Brain (organoid and tissue), 16 donors: ENCODE measurements at places on chromosomes 1 and 21.

GRCh38 chr1:112872551-112872962, 83.4 kb downstream of the SLC16A1 start:
- DNase-seq, result no peak

DNA sequence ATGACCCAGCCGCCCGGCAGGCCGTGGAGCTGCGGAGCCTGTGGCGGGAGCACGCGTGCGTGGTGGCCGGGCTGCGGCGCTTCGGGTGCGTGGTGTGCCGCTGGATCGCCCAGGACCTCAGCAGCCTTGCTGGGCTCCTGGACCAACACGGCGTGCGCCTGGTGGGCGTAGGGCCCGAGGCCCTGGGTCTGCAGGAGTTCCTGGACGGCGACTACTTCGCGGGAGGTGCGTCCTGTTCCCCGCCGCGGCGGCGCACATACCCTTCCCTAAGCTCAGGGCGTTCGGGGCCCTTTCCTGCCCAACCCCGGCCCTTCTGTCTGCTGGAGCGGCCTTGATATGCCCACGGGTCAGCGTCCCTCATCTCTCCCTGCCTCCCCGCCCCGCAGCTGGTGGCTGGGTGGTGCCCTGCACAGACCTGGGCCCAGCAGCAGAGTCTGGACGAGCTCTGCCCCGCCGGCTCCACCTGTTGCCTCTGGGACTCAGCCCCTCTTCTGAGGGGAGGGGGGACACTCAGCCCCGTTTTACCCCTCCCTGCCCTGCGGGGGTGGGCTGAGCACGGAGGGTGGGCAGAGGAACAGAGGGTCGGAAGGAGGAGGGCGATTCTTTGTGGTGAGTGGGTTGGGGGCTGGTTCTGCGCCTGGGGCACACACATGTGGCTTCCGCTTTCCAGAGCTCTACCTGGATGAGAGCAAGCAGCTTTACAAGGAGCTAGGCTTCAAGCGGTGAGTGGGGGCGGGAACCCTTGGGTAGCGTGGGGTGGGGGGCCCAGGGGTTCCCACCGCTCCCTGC, 688 bp downstream of the PRXL2B start:
- DNase-seq, result peak; percentile 25

GRCh38 chr1:166270476-166271150, 103.8 kb upstream of the FAM78B start:
- no peak for DNase-seq

DNA sequence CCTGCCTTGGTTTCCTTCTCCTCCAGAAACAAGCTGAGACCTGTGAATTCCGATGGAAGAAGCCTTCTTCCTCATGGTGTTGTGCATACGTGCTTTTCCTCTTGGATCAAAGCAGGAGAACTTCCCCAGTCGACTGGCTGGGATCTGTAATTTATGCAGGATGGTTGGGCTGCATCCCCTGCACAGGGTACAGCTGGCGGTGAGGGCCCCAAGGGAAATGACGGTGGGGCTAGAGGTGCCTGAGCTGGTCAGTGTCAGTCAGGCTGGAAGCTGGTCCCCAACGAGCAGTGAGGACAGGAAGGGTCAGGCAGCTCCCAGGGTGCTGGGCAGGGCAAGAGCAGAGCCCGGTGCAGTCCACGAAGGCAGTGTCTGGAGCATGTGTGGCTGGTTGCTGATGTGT, 106.7 kb downstream of the CNIH3 start:
- DNase-seq, result no peak

- DNase-seq, result no peak
Measured at GRCh38 chr1:47676311-47677054, 238.6 kb downstream of the FOXD2 start.

DNA sequence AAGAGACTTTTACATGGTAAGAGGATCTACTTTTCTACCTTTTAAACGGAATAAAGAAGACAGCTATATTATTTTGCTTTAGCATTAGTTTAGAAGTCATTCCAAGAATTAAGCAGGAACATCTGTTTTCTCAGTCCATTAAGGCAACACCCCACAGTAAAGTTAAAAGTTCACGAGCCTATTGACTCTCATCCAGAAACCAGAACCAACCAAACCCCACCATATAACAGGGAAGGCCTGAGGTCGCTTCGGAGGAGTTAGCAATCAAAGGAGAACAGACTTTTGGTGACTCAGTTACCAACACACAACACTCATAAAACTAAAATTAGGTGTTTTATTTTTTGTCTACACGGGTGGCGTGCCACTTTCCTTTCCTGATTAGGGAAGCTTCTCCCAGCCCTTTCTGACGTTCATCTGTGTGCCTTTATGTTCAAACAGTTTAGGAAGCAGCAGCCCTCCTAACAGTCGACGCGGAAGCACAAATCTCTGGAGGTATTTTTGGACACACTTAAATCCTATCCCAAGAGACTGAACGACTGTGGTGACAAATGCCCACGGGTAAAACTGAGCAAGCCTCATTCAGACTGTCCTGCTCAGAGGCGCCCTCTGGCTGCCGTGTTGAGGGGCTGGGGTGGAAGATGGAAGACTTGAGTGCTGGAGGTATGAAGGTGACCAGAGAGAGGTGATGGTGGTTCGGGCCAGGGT, 8.6 kb upstream of the PLA2G2C start:
- DNase-seq, result peak; percentile 33

DNA sequence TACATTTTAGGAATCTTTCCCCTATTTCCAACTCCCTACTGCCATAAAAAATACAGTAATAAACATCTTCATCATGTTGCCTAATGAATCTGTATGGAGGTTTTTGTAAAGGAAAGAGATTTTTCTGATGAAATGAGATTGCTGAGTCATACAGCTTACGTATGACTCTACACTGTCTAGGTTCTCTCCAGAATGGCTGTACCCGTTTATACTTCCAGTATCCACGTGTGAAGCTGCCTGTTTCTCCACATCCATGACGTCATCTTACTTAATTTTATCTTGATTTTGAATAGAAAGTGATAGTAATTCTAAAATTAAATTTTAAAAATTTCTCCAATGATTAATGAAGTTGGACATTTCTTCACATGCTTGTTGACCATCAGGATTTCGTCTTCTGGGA, 103.7 kb downstream of the COQ8A start:
- DNase-seq, result no peak

DNA sequence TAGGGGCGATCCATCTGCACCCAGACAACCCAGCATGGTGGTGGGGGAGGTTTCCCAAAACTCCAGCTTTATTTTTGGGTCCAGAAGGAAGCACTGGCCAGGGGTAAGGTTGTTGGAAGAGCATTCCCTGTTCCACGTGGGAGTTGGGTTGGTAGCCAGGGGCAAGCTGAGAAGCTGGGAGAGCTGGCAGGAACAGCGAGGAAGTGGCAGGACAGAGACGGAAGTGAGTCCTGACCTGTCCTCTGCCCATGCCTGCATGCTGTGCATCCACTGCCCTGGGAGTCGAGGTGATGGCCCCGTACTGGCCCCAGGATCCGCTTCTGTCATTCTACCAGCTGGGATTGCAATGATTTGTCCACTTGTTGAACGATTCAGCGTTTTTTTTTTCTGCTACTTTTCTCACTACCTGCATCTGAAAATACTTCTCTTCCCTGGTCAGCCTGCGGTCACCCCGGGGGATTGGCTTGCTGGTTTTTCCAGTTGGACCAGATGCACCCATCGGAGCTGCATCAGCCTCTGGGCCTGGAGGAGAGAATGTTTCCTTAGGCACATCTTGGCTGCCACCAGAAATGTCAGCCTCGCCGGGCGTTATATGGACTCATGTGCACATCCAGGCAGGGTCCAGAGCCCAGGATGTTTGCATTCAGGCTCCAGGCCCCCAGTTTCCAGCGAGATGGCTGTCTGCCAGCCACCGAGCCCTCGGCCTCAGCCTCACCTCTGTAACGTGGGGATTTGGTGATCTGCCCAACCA, 28.3 kb upstream of the TMPRSS2 start:
- no peak for DNase-seq

GRCh38 chr1:47411436-47411835, 4.6 kb upstream of the FOXE3 start:
- no peak for DNase-seq

DNA sequence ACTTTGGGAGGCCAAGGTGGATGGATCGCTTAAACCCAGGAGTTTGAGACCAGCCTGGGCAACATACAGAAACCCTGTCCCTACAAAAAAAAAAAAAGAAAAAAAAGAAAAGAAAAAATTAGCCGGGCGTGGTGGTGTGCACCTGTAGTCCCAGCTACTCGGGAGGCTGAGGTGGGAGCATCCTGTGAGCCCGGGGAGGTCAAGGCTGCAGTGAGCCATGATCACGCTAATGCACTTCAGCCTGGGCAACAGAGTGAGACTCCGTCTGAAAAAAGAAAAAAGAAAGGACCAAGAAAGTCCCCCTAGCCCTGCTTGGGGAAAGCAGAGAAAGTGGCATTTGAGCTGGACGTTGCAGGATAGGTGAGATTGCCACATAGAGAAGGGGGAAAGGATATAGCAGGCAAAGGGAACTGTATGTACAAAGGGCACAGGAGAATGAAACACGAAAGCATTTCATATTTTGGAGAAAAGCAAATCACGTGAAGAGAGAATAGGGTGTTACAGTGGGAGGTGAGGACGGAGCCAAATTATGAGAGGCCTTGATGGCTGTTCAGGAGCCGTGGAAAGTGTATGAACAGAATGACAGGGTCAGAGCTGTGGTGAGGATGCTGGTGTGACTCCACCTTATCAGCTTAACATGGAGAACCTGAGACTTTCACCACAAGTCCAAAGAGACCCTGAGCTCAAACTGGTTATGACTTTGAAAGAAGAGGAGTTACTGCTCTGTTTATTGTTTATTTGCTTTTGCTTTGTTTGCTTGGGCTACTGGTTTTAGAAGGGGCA, 19.5 kb upstream of the LRIG2 start:
- DNase-seq, result no peak

GRCh38 chr1:220824031-220824989, 37.6 kb downstream of the MTARC1 start:
- DNase-seq, result no peak

- DNase-seq, result no peak
Measured at GRCh38 chr1:200922406-200922805, 27.7 kb downstream of the INAVA start.

- DNase-seq, result no peak
Measured at GRCh38 chr1:58883037-58883887, 99.4 kb upstream of the JUN start.

DNA sequence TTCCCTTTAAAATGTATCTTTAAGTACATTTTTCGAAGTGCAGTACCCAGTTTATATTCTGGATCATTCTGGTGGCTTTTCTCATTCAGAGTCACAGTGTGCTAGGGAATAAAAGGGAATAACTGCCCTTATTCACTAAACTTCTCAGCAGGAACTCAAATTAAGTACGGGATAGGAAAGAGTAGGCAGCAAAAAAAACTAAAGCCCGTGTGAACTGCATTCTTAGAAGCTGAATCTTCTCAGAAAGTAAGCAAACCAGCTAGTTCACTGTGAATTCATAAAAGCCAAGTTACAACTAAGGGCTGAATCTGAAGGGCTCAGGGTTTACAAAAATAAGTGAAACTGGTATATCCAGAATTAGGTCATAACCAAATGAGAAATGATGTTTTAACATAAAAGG, 22.0 kb downstream of the PRPF38A start:
- peak; percentile 3 for DNase-seq

DNA sequence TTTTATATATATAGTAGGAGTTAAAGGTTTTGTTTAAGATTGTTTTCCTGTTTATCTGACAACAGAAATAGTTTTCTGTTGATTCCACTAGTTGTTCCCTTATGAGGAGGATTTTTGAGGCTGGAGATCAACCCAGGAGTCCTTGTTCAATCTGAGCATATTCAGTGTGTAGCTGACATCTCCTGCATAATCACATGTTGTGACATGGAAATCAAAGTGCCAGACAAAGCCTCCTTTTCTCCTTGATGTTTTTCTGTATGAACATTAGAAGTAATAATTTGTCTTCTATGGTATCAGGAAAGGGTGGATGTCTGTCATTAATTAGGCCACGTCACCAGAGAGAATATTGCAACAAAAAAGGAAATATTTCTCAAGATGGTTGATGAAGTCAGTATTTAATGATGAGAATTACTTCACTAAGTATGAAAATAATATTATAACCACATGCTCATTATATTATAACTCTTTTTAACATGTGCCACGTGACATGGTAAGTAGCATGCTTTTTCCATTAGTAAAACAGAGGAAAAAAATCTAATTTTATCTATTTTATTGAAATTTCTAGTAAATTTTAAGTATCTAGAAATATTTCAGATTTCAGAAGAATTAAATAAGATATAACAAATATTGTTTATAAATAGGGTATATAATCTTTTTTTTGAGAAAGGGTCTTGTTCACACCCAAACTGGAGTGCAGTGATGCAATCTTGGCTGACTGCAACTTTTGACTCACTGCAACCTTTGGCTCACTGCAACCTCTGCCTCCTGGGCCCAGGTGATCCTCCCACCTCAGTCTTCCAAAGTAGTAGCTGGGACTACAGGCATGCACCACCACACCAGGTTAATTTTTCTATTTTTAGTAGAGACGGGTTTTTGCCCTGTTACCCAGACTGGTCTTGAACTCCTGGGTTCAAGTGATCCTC, 223.5 kb downstream of the HMCN1 start:
- DNase-seq, result peak; percentile 2

- DNase-seq, result no peak
Measured at GRCh38 chr21:35476621-35477395, 427.7 kb upstream of the RUNX1 start.

DNA sequence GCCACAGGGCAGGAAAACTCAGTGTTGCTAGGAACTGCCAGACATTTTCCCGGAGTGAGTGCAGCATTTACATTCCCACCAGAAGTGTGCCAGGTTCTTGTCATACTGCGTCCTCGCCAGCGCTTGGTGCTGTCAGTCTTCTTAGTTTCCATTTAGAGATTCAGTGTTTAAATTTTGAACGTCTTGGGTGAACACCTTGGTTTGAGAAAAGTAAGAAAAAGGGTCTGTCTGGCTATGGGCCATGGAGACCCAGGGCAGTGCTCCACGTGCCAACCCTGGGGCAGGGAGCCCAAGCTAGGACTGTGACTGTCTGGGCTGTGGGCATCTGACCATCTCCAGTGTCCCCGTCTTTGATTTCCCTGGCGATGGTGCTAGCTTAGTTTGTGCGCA, 16.0 kb downstream of the IBA57 start:
- peak; percentile 25 for DNase-seq

GRCh38 chr1:169779150-169779549, 15.6 kb downstream of the METTL18 start:
- DNase-seq, result no peak

DNA sequence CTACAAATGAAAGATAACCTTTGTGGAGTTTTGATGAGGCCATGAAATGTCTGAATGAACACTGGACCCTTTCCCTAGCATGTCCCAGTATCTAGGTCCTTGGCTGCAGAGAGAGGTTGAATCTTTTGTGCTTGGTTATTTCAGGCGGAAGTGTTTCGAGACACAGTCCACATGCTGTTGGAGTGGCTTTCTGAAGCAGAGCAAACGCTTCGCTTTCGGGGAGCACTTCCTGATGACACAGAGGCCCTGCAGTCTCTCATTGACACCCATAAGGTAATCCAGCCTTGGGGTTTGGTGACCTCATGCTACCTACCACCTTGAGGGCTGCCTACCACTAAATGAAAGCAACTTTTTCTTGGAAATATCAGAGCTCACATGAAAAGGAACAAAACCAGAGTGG, 38.9 kb upstream of the BMP8A start:
- no peak for DNase-seq
